T-cell (primary cell): ENCODE measurements at places on chromosomes 12 and 14. TPM values are rescaled to one million over a fixed set of nuclear protein-coding genes. Genes with fewer than 3 reads are reported as not detected.

MDGA2 gene
- total RNA-seq: not detected

VTI1B gene
- total RNA-seq: 66.9 TPM

KIF5A gene
- 0.83 TPM for total RNA-seq

ENDOU gene
- total RNA-seq: not detected

TAS2R9 gene
- total RNA-seq: not detected

GPR84 gene
- total RNA-seq: not detected

PTGER2 gene
- 54.7 TPM for total RNA-seq

AKAP3 gene
- 1.5 TPM for total RNA-seq

IL31 gene
- total RNA-seq: not detected

ZNF891 gene
- total RNA-seq: 4.9 TPM

NGB gene
- not detected for total RNA-seq

LALBA gene
- total RNA-seq: not detected

ATP2A2 gene
- total RNA-seq: 82.3 TPM

ZNF385A gene
- total RNA-seq: 1.1 TPM

WNT1 gene
- total RNA-seq: 0.85 TPM

PCED1B gene
- total RNA-seq: 159 TPM

TMEM253 gene
- total RNA-seq: 0.49 TPM

LGR5 gene
- not detected for total RNA-seq

AQP2 gene
- total RNA-seq: not detected

AKAP6 gene
- total RNA-seq: 5.1 TPM

KCNJ8 gene
- not detected for total RNA-seq

NAV3 gene
- total RNA-seq: 0.26 TPM

TAS2R7 gene
- not detected for total RNA-seq

JAG2 gene
- total RNA-seq: 1.2 TPM

FAM90A1 gene
- total RNA-seq: not detected

STAC3 gene
- total RNA-seq: 4.9 TPM
